ENCODE measurements at places on chromosomes 3 and 15.

DNA sequence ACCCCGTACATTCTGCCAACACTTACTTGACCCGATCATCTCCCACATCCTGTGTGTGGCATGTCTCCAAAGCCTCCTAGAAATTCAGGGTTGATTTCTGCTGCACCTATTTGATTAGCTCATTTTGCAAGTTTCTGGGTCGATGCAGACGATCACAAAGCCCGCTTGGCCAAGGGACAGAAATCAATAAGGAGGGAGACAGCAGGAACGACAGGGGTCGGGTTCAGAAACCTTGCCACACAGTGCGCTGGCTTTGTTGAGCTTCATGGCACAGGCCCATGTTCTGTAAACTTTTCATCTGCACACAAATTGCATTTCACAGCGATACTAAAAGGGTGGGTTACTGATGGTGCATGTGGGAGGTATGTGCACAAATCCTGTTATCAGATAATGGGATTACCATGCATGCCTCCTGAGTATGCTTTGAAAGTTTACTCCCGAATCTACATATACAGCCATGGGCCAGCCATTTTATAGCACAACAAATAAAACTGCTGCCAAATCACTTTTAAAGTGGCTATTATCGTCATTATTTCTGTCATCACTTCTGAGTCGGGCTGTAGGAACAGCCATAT lies 95.9 kb upstream of the ATP11B start:
- no peak for DNase-seq

- DNase-seq: no peak
Observed at GRCh38 chr3:17336291-17336690, 406.1 kb downstream of the TBC1D5 start.

- DNase-seq: no peak
Observed at GRCh38 chr15:45249125-45249780, 2.8 kb upstream of the SLC28A2 start.

GRCh38 chr3:184015381-184016019 lies 2.2 kb downstream of the ABCC5 start:
- DNase-seq: no peak

- DNase-seq: no peak
Observed at GRCh38 chr15:71447328-71448250, 332.3 kb downstream of the THSD4 start.

GRCh38 chr15:61748529-61748928 lies 311.7 kb downstream of the VPS13C start:
- no peak for DNase-seq

DNA sequence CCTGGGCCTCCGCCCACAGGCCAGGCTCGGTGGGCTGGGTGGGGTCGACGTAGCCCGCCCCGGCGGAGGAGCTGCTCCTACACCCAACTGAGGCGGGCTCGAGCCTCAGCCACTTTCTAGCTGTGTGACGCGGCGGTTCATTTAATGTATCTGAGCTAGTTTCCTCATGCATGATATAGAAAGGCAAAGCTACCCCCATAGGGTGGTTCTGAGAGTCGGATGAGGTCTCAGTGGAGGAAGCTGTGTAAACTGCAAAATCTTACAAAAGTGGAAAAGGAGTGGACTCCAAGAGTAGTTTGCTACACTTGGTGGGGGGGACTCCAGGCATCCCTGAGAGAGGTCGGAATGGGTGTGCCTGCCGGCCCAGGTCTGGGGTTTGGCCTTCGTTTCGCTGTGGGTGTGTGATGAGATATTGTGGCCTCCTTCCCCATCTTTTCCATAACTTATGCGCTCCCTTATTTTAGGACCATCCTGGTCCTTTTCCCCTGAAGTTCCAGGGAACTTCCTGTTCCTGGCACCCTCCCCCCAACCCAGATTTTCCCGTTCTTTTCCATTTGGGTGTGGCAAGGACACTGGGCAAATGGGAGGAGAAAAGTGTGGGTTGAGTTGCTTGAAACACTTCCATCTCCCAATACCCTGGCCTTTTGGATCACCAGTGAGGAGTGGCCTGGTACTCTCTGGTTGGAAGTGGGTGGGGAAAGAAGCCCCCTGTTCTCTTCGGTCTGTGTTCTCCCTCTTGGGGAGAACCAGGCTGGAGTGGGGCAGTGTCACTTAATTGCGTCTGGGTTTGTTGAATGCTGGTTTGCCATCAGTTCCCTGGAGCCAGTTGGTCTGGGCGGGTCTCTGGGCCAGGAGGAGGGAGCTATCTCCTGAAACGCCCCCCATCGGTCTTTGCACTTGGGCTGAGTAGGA lies 1.1 kb downstream of the PDIA5 start:
- no peak for DNase-seq

DNA sequence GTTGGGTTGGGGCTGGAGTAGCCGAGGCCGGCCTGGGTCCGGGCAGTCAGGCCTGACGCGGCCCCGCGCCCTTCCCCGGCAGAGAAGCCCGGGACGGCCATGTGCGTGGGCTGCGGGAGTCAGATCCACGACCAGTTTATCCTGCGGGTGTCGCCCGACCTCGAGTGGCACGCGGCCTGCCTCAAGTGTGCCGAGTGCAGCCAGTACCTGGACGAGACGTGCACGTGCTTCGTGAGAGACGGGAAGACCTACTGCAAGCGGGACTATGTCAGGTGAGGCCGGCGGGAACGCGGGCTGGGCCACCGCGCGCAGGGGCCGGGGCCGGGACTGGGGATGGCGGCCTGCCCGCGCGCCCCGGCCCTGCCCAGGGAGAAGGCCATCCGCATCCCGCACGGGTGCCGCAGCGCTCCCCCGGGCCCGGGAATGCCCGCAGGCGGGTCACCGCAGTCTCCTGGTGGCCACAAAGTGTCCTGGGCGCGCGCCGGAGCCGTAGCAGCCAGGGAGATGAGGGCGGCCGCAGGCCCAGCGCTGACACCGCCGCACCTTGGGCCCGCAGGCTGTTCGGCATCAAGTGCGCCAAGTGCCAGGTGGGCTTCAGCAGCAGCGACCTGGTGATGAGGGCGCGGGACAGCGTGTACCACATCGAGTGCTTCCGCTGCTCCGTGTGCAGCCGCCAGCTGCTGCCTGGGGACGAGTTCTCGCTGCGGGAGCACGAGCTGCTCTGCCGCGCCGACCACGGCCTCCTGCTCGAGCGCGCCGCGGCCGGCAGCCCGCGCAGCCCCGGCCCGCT lies 1.3 kb downstream of the ISL2 start:
- no peak for DNase-seq

- no peak for DNase-seq
Observed at GRCh38 chr3:134652409-134652831, 1.6 kb upstream of the KY start.

GRCh38 chr3:72903004-72903403 lies 15.2 kb downstream of the GXYLT2 start:
- DNase-seq: no peak

DNA sequence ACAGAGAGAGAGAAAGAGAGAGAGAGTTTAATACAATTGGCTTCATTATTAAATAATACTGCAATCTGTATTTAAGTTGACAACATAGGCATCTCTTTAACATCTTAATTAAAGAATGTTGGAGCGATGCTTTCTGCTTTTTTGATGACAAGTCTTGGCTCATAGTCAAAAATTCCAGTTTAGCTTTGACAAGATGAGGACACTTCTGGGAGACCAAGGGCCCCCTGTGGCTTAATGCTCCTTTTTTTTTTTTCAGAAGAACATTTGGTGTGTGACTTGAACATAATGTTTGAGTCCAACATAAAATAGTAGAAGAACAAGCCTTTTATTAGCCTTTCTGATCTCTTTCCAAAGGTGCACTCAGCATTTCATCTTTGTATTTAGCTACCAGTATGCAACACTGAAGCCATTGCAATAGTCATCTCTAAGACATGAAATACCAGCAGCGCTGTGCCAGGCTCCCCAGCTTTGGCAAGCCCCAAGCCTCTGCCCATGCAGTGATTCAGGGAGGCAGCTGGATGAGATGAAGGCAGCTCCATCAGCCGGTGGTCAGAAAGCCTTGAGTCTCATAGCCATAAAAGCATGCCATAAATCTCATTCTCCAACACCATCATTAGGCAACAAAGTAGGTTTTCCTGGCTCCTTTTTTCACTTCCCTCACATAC lies 349.4 kb upstream of the SEMA6D start:
- DNase-seq: no peak

DNA sequence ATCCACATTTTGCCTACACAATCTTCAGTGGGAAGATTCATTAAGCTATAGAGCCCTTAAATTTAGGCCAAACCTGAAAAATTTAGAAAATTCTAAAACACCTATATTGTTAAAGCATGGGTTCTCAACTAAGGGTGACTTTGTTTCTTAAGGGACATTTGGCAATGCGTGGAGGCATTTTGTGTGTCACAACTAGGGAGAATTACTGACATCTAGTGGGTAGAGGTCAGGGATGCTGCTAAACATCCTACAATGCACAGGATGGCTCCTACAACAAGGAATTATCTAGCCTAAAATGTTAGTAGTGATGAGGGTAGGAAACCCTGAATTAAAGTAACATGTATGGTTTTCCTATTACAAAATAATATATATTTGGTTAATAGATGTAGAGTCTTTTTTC lies 55.8 kb downstream of the TBC1D5 start:
- peak; percentile 38 for DNase-seq

DNA sequence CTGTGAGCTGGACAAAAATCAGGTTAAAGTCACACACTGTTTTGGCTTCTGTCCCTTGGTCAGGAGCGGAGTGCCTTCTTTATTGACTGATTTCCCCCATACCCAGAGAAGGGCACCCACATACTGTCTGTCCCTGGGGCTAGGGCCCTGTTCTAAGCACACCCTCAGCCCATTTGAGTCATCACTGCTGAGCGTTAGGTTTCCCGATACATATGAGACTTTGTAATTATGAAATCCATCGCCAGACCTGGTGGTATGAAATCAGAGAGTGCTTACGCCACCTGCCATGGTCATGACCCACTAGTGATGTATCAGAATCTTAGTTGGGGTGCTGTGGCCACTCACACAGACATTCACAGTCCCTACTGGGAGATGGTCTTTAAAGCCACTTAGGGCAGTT lies 96.8 kb downstream of the CHDH start:
- DNase-seq: no peak

- no peak for DNase-seq
Observed at GRCh38 chr15:47194718-47195117, 522.6 kb upstream of the SEMA6D start.

GRCh38 chr3:86451749-86452148 lies 539.2 kb downstream of the VGLL3 start:
- DNase-seq: no peak

- no peak for DNase-seq
Observed at GRCh38 chr15:95291898-95292472, 1038.5 kb upstream of the NR2F2 start.

DNA sequence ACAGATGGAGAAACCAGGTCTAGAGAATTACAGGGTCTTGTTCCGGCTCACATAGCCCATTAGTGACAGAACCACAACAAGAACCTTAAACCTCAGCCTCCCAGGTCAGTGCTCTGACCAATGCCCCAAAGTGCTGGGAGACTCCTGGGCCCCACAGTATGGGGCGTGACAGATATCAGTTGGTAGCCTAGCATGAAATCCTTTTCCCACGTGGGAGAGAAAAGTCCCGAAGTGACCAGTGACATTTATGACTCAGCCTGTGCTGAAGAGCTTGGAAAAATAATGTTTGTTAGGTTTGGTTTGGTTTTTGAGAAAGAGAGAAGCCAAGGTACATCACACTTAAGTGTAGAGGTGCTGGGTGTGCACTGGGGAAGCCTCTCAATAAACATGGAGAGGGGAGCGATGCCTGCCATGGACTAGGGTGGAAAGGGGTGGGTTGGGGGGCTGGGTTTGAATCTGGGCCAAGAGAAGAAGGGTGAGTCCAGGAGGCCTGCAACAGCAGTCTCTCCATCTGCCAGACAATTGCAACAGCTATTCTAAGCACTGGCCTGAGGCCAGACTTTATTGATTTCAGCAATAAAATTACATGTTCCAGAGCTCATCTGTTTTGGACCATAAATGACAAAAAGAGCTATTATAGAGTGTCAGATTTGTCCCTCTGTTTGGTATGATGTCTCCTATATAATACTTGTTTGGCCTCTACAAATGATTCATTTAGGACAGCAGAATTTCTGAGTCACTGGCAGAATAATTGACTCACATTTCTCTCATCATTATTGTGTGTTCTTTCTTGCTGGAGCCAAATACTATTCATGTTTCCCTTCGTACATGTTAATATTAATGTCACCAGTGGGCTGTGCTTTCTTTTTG lies 43.4 kb downstream of the C2CD4A start:
- no peak for DNase-seq

DNA sequence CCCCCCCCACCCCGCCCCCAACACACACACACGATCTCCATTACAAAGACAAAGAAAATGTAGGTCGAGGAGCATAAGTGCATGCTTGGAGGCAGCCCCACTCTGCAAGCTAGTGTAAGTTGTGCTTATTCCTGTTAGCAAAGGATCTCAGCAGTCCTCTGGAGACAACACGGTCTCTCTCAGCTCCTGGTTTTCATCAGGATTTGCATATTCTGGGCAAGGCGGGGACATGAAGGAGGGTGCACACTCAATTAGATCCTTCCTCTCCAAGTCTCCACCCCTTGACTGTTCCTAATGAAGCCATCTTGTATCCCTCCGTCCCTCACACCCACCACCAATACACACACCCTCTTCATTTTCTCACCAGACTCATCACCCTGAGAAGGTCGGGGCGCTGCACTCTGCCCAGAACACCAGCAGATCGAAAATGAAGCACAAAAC lies 63.8 kb downstream of the MRPL46 start:
- no peak for DNase-seq

DNA sequence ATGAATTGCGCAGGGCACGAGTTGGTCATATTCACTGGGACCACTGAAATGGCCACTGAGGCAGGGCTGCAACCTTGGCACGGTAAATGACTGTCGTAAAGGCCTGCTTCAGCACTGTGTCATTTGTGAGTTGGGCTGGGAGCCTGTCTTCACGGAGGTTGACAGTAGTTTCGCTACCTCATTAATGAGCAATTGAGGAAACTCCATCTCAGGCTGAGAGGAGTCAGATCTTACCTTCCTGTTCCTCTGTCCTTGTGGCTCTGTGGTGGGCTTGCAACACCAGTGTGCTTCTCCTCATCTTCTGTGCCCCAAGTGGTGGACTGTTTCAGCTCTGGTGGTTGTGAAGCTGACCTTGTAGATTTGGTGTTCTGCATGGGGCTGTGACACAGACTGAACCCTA lies 80.1 kb upstream of the EIF1B start:
- no peak for DNase-seq

DNA sequence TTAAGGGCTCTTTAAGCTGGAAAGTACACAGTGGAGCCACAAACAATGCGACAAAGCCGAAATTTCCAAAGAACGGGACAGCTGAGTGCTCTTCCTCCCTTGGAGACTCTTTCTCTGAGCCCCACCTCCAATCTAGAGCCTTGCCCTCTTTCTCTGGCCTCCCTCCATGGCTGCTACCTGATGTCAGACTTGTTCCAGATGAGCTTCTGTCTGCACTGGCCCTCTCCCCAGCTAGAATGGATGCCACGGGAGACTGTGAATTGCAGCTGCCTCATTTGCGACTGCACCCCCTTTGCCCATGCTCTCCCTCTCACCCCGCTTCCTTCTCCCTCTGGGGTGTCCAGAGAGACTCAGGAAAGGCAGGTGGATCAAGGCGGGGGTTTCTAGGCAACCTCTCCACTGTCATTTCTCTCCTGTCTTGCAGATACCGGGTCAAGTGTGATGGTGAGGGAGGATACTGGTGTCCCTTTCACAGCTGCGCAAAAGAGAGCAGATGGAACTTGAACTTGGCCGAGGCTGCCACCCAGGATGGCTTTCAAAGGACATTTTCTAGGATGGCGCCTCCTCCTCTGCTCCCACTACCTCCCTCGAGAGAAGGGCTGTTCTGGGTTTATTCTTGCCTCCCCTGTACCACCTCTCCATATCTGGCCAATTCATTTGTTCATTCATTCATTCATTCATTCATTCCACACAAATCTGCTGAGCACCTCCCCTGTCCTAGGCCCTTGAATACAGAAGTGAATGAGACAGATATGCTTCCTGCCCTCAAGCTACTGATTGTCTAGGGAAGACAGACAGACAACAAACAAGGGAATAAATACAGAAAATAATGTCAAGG lies 12.8 kb downstream of the ATP2B2 start:
- no peak for DNase-seq

Data from hippocampal formation (tissue), 2 donors.